ENCODE measurements at places on chromosomes 16 and 17.

DNA sequence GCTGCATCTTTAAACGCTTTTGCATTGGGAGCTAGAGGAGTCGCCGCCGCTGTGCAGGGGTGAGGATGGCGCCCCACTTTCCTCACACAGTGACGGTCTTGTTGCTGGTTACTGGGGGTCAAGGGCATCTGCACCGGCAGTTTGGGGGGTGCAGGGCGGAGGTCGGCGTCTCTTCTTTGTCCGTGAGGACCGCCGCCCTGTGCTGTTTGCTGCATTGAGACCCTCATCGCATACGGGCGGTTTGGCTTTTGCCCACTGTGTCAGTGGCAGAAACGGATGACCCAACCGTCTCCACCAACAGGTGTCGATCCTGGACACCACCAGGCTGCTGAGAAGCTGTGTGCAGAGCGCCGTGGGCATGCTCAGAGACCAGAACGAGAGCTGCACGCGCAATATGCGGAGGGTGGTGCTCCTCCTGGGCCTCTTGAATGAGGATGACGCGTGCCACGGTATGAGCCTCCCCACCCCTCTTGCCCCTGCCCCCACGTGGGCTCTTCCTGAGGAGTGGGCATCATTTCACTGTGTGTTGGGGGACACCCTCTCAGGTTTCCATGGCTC is 61.2 kb upstream of the ENDOV start:
- DNase-seq, result no peak

DNA sequence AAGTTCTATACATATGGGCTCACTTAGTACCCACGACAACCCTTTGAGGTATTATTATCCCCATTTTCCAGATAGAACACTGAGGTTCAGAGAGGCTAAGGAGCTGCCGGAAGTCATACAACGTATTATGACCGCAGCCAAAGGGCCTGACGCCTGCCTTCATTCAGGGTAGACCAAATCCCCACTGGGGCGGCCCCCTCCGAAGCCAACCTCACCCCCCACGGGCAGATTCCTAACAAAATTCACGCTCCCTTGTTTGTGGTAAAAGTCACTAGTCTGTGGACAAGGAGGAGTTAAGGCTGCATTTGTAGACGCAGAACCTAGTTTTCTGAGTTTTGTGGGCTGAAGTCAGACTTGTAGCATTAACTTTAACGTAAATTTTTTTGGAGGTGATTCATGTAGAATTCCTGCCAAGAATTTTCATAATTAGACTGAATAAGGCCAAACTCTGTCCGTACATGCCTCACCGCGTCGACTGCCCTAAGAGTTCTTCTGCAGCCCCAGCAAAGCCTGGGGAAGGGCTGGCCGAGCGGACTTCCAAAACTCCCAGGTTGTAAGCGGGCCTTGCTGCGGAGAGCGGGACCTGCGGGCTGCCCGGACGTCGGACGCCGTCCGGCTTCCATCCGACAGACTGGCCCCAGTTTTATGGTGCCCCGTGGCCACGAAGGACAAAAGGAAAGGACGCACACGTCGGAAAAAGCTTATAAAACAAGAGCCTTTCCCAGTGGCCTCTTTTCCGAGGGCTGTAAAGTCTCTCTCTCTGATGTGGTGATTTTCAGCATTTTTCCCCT is 75.7 kb downstream of the NXN start:
- DNase-seq, result peak; percentile 96

GRCh38 chr16:81265658-81266451 is 27.4 kb downstream of the BCO1 start:
- DNase-seq, result peak; percentile 92

GRCh38 chr16:54048586-54049495 is 237.7 kb downstream of the IRX3 start:
- no peak for DNase-seq

DNA sequence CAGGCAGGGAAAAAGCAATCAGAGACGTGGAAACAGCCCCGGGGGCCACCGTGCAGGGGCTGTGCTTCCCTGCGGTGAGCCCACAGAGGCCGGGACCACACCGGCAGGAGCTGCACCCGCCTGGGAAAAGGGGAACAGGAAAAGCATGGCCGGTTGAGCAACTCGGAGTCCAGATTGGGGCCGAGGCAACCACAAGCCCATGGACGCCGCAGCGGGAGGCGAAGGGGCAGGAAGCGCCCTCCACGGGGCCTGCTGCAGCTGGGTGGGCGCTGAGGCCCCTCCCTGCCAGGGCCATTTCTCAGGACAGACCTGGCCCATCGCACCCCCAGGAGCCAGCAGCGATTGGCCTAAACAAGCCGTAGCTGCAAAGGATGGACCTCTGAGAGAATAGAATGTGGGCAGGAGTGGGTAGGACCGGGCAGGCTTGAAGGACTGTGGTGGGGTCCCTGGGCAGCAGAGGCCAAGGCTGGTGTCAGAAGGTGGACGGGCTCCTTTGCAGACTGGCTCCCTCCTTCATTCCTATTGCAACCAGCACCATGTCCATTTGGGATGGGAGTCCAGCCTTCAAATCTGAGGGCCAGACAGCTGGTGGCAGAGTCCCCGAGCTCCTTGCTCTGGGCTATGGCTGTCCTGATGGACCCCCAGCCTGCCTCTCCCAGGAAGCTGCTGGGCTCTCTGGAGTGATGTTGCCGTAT is 30.4 kb downstream of the COX4I1 start:
- no peak for DNase-seq

GRCh38 chr17:19610879-19611278 is 37.7 kb upstream of the ALDH3A2 start:
- DNase-seq, result no peak

DNA sequence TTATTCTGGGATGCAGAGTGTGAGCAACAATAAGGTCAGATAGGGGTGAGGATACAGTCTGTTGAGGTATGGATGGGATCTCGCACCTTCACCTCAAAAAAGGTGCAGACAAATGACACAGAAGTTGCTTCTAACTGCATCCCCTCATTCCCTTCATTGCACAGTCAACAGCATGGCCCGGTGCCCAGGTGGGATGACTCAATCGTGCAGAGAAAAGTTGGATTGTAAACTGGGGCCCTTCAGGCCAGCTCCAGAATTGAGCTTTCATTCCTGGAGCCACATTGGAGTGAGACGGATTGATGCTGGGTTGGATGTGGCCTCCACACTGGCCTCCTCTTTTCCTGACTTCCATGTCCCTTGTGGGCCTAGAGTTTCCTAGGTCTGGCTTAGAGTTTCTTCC is 977.4 kb downstream of the KCNJ18 start:
- DNase-seq, result no peak

GRCh38 chr16:72657791-72658190 is 390.1 kb downstream of the ZFHX3 start:
- DNase-seq, result no peak

DNA sequence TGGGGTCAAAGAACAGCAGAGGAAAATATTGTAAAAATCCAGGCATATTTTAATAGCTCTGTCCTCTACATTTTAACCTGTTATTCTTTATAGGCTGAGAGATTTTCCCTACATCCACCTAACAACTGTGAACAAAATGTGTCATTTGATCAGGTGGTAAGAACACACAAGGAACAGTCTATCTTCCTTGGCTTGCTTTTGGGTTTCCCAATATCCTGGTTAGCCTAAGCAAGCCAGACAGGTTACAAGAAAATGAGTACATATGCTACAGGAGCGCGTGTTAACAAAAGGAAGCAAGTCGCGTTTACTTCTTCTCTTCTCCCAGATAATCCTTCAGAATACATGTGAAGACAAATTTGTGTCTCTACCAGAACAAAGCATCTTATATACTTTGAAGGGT is 31.0 kb upstream of the PITPNM3 start:
- no peak for DNase-seq

- DNase-seq, result no peak
Measured at GRCh38 chr17:2450016-2450650, 49.3 kb upstream of the MNT start.

GRCh38 chr16:46961373-46962353 is 11.8 kb downstream of the DNAJA2 start:
- peak; percentile 35 for DNase-seq

DNA sequence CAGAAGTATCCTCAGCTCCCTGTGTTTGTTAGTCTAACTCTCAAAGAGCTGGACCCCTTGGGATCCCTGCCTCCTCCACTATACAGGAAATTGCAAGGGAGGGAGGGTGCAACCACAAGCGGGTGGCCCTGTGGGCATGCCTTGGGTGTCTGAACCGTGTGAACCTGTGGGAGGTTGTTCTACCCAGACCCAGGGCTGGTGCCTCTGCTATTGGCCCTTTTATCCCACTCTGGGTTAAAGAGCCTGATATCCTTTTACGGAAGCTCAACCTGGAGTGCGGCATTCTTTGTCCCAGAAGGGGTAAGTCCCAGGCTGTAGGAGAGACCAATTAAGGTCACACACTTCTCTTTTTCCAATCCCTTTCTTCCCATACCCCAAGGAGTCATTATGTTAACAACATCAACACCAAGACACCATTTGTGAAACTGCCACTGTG is 53.4 kb downstream of the ARSG start:
- DNase-seq, result no peak

DNA sequence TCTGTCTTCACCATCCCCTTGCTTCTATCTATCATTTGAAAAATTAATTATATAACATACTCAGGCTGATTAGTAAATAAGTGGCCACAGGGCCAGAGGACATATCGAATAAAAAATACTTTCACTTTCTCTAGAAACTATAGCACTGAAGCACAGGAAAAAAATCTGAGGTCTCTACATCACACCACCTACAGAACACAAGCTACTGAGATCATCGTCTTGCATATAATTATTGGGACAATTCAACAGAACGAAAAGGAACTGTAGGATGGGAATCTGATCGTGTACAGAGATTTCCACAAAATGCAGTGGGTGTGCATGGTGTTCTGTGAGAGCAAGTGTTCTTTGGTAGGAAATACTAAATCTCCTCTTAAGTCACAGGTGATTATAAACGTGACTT is 289.6 kb upstream of the ERCC4 start:
- DNase-seq, result no peak

DNA sequence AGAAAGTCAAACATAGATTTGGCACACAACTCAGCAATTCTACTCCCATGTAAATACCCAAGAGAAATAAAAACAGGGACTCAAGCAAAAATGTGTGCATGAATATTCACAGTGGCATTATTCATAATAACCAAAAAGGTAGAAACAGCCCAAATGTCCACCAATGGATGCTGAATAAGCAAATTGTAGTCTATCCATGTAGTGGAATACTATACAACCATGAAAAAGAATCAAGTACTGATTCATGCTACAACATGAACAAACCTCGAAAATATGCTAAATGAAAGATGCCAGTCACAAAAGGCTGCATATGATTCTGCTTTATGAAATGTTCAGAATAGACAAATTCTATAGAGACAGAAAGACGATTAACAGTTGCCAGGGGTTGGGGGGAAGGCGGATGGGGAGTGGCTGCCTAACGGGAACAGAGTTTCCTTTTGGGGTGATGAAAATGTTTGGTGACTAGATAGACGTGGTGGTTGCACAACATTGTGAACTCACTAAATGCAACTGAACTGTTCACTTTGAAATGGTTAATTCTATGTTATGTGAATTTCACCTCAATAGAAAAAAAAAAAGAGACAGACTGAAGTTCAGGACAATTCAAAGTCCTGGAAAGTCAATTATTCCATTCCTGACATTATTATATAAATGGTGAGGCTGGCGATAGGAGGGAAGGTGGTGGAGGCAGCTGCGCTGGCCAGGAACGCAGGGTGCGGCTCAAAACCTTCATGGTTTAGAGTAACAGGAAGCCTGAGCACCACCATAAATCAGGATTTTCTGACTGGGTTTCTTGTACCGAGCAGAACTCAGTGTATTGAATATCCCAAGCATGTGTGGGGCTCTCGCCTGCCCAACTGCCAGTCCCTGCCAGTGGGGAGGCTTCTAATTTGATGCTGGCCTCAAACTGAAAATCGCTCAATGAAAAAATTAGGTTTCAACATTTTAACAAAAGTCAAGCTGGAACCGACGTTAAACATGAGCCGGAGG is 300.9 kb downstream of the C16orf95 start:
- DNase-seq, result no peak

DNA sequence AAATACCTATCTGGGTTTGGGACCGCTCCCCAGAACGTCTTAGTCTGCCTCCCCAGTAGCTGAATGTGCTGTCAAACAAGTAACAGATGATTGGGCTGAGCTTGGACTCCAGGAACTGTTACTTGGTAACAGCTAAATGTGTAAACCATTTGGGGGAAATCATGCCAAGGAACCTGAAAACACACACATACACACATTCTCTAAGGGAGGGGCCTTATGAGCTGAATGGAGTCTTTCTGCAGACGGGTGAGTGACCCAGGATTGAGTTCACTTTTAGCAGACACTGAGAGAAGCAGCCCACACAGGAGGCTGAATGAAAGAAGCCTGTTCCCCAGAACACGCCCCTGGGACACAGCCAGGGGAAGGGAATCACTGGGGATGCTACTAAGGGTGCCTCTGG is 1.6 kb downstream of the ACLY start:
- peak; percentile 77 for DNase-seq

DNA sequence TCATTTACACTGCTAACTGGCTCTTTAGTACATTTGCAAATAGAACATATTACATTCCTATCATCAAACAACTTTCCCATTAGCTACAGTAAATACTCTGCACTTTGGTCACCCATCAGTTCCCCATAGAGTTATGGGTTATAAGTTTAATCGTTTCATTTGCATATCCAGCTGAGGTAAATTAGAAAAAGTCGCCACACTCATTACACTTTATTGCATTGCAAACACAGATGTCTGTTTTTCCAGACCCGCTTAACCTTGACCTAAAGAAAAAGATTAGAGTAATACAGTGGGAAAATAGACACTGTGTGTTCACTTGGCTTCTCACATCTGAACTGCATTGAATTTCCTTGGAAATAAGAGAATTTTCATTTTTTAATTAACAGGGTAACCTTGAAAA is 213.1 kb upstream of the PSMD7 start:
- DNase-seq, result no peak

DNA sequence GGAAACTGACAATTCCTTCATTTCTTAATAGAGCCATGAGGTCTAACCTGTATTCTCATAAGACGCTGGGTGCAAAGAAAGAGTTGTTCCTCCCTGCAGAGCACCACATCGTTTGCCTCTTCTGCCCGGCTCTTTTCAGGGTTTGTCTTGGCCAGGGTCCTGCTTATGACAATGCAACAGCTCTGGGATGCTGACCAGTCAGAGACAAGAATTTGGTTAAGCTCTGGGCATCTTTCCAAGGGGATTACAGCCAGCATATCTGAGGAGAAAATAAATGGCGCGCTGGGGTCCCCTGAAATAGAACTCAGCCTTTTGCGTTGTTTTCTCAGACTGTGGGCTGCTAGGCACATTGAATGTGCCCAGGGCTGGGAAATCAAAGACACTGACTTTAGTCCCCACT is 128.6 kb downstream of the SHISA6 start:
- DNase-seq, result no peak

DNA sequence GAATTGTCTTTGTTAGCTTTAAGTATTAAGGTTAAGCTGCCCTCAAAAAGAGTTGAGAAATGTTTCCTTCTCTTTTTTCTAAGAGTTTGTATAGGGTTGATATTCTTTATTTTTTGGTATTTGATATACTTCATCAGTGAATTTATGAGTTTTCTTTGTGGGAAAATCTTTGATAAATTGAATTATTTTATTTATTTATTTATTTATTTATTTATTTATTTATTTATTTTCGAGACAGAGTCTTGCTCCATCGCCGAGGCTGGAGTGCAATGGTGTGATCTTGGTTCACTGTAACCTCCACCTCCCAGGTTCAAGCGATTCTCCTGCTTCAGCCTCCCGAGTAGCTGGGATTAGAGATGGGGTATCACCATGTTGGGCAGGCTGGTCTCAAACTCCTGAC is 19.9 kb downstream of the TEFM start:
- DNase-seq, result no peak
